Effector memory CD8-positive, alpha-beta T cell (primary cell): ENCODE measurements at places on chromosomes 3 and 15.

GRCh38 chr3:168862466-168862865 lies 766.7 kb upstream of the GOLIM4 start:
- no peak for DNase-seq

DNA sequence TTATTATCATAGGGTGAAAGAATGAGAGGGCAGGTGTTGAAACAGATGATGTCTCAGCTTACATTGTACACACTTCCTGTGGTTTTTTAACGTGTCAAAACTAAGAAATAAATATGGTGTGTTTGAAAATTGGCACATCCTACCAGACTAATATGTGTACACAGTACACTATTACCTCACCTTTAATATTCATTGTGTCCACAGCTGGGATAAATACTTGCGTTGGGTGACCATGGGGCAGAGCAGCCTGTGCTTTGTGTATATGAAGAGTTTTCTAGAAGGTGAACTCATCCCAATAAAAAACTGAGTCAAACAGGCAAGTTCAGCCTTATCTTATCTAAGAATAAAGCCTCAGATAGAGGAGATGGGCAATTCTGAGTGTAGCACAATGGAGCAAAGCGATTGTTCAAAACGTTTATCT lies 17.3 kb downstream of the SUCNR1 start:
- DNase-seq, result no peak

GRCh38 chr3:112416391-112417212 lies 82.7 kb downstream of the BTLA start:
- no peak for DNase-seq

DNA sequence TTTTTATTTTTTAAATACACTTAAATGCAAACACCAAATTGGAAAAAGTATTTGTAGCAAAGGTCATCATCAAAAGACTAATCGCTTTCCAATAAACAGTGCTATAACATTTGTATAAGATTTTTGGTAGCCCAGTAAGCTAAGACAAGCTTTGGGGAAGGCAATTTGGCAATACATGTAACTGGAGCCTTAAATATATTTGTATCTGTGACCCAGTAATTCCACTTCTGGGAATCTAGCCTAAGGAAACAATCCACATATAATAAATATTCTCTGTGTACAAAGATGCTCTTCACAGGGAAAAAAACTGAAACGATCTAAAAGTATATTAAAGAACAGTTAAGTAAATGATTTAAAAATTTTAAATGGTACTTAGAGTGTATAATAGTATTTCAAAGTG lies 65.5 kb upstream of the TJP1 start:
- DNase-seq, result no peak

DNA sequence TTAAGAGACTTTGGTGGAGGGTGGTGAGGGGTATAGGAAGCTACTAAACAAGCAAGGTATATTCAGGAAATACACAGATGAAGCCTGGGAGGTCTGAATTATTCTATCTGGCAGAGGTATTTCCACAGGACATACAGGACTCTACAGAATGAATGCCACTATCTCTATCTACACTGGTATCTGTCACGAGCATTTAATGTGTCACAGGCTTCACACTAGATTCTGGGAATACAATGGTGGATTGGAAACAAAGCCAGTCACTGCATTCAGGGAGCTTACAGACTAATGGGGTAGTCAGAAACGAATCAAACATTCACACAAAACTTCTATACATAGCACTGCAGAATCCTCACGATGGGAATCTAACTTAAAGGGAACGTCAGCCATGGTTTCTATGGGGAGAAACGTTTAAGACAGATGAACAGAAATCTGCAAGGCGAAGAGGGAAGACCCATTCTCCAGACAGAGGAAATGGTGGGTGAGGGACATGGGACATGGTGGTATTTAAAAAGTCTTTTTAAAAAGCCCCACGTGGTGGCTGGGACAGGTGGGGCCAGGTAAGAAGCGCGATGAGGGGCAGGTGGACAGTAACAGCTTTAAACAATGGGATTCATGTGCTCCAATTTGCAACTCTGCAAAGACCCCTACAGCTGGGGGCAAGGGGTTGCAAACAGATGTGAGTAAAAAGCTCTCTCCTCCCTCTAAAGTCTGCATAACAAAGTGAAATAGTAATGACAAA lies 16.5 kb downstream of the LRIG1 start:
- no peak for DNase-seq

DNA sequence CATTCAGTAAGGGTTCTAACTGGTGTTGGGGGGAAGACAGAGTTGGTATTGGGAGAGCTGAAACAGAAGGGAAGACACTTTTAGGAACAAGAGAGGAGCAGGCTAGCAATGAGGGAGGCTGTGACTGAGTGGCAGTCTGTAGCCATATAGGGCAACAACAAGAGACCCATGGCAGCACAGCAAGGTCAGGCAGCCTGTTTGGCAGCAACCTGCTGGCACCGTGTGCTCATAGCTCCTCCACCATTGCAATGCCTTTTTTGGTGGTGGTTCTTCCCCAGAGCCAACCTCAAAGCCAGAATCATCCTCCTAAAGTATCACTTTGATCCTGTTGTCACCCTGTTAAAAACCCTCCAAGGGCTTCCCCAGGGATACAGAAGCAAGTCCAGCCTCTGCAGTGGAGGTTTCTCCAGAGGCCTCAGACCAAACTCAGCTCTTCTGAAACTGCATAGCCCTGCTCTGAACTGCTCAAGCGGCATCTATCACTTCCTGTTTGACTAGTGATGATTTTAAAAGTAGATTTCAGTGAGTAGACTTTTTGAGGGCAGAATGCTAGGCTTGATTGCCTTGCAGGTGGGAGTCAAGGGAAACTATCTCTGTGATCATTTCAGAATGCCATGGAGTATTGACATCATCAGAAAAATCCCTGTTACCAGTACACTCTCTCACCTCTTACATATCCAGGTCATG lies 176.9 kb downstream of the STAC start:
- no peak for DNase-seq

GRCh38 chr15:36682101-36682500 lies 102.7 kb downstream of the CDIN1 start:
- DNase-seq, result no peak

DNA sequence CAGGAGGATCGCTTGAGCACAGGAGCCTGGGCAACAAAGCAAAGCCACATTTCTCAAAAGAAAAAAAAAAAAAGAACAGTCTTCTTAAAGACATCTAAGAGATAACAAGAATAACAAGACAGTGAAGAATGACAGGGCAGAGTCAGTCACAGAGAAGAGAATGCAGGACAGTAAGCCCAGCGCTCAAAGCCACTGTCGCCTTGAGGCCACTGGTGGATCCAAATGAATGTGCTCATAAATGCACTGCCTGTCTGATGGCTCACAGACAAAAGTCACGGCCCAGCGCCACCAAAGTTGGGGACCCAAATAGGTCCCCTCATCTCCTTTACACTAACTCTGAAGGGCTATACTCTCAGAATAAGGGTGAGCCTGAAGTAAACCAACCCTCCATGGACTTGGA lies 52.3 kb downstream of the FAM174B start:
- no peak for DNase-seq

DNA sequence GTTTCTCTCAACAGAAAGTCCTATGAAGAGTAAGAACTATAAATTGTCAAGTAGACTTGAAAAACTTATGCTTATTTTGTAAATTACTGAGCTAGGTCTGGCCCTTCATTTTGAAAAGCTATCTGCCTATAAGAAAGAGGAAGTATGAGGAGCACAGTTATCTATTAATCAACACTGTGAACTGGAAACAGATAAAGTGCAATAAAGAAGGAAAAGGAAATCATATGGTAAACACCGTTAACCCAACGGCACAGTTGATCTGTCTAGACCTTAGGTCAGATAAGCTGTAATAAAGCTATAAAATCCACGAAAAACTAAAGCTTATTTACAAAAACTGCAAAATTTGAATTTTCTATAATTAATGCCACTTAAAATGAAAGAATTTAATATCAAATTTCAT lies 242.5 kb downstream of the ZBTB20 start:
- DNase-seq, result no peak

GRCh38 chr3:48018841-48019240 lies 2.6 kb upstream of the MAP4 start:
- no peak for DNase-seq

GRCh38 chr3:117910820-117911521 lies 1123.7 kb downstream of the IGSF11 start:
- no peak for DNase-seq

GRCh38 chr15:99593070-99593469 lies 27.3 kb downstream of the MEF2A start:
- DNase-seq, result no peak

GRCh38 chr3:194800002-194800401 lies 114.3 kb downstream of the FAM43A start:
- no peak for DNase-seq

- no peak for DNase-seq
Measured at GRCh38 chr15:81858586-81858985, 187.2 kb downstream of the MEX3B start.

GRCh38 chr3:44400771-44401170 lies 62.2 kb downstream of the TCAIM start:
- DNase-seq, result no peak

DNA sequence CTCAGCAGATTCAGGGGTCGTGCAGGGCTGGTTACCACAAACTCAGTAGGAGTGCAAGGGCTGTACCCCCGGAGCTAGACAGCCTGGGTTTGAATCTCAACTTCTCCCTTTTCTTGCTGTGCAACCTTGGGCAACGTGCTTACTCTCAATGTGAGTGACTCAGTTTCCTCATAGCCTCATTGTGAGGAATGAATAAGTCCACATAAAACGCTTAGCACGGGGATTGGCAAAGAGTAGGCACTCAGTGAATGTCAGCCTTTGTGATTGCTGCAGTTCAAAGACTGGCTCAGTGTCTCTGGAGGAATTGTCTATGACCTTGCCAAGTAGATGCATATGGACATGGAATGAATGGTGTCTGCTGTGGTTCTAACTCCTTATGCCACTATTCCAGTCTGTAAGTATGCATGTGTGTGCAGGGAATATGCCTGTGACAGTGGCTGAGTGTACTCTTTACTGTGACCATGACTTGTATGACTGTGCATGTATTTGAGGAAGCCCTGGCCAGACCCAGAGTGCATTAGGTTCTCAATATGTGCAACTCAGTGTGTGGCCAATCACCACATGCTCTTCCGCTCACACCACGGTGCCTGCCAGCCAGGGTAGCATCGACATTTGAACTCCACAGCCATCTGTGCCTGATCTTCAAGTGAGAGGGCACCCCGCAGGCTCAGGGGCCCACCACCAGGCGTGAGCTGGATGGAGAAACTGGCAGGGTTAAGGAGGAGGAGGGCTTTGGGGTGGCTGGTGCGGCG lies 900 bp upstream of the HYAL3 start:
- no peak for DNase-seq

GRCh38 chr3:57545636-57546268 lies 1.6 kb upstream of the DNAH12 start:
- no peak for DNase-seq
